ENCODE measurements at places on chromosomes 4 and X. TPM values are rescaled to one million over a fixed set of nuclear protein-coding genes. Genes with fewer than 3 reads are reported as not detected.

ARHGAP6 gene
- 1.6 TPM for total RNA-seq

ASB9 gene
- 1.4 TPM for total RNA-seq

QRFPR gene
- total RNA-seq: not detected

CD38 gene
- 0.62 TPM for total RNA-seq

ALPK1 gene
- total RNA-seq: 30.9 TPM

CUL4B gene
- 25.8 TPM for total RNA-seq

MAP7D2 gene
- not detected for total RNA-seq

TEX13A gene
- not detected for total RNA-seq

MAOA gene
- total RNA-seq: 123 TPM

PAGE4 gene
- total RNA-seq: not detected

GRCh38 chr4:77153006-77153405, 4.0 kb upstream of the CCNG2 start:
- H3K36me3 ChIP-seq: no peaks in the 10 kb centered on the region
- no peak overlapping the region for H3K4me3 ChIP-seq
- H3K27ac ChIP-seq: no peak overlapping the region
- no peak for DNase-seq

DNA sequence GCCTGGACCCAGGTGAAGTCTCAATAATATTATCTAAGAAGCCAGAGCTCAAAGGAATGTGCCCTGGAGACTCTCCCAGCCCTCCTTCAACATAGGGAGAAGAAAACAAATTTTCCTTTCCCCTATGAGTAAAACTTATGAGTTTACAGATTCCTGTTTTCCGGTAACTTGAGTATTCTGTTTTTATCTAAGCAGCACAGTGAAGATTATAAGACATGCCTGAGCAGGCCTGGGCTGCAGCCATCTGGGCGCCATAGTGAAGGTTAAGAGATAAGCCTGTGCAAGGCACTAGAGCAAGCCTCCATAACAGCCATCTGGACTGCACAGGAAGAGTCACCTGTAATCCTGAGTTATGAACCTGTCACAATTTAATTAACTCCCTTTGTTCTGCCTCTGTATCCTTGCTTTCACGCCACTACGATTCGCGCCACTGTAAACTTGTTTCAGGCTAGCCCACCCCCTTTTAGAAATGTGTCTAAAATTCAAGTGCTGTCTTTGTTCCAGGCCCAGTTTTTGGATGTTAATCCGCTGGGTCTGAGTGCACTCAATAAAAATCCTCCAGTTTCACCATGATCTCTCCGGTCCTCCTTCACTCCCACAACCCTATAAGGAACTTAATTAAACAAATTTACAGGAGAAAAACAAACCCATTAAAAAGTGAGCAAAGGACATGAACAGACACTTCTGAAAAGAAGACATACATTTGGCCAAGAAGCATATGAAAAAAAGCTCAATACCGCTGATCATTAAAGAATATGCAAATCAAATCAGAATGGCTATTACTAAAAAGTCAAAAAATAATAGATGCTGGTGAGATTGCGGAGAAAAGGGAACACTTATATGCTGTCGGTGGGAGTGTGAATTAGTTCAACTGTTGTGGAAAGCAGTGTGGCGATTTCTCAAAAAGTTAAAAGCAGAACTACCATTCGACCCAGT, 189.5 kb downstream of the APBB2 start:
- no peak overlapping the region for H3K4me3 ChIP-seq
- H3K36me3 ChIP-seq: peaks cover 15% of the 10 kb centered on the region
- DNase-seq: no peak
- H3K27me3 ChIP-seq: no peaks in the 10 kb centered on the region

DNA sequence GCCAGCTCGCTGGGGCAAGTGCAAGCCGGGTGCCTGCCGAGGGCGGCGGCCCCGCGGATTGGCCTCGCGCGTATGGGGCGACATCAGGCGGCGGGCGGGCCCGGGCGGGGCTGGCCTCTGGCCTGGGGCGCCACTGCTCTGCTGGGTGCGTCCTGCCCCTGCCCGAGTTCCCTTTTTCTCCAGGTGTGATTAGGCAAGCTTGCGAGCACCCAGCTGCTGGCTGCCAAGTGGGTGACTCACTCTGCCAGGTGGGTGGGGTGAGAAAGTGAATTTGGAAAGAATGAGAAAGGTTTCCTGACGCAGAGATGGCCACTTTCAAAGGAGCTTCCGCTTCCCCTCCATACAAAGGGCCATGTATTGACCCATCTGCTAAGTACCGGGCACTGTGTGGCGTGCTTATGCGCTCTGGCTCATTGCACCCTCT, 32.5 kb downstream of the FGFBP1 start:
- peaks cover 15% of the 10 kb centered on the region for H3K4me1 ChIP-seq
- peaks cover 3% of the 10 kb centered on the region for H3K27me3 ChIP-seq
- peak overlapping the region; percentile 33 for H3K4me3 ChIP-seq
- DNase-seq: peak; percentile 73

DNA sequence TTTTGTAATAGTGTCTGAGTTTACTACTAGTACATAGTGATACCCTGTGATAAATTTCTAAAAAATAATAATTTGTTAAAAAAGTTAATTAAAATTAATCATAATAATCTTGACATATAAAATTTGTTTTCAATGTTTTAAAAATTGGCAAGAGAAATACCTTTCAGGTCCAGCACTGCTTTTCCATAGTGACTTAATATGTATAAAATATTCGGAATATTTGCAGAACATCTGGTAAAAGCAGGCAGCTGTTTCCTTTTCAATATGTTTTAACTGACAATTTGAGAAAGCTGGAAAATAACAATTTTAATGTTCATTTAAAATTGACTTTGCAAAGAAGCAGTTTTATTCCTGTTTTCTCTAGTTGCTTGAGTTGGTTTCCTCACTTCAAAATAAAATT, 17.6 kb upstream of the GK2 start:
- no peaks in the 10 kb centered on the region for H3K36me3 ChIP-seq
- peaks cover 6% of the 10 kb centered on the region for H3K4me1 ChIP-seq
- no peaks in the 10 kb centered on the region for H3K27me3 ChIP-seq
- DNase-seq: no peak
- no peak overlapping the region for H3K4me3 ChIP-seq

DNA sequence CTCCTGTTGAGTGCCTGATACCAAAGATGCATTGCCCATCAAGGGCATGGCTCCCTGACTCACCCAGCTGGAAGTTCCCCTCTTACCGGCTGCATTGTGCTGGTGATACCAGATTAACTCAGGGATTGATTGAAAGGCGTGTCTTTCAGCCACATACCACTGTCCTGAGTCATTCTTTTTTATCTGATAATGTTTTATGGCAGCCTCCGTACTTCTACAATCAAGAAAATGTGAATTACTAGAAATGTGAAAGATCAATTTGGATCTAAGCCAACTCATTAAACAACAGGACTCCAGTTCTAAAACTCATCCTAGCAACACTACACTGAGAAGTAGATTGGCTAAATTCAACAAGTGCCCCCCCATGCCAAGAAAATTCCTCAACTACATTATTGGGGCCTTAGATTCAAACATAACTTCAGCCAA, 40.0 kb downstream of the TXK start:
- H3K4me3 ChIP-seq: no peak overlapping the region
- no peak overlapping the region for H3K27ac ChIP-seq
- no peaks in the 10 kb centered on the region for H3K27me3 ChIP-seq

DNA sequence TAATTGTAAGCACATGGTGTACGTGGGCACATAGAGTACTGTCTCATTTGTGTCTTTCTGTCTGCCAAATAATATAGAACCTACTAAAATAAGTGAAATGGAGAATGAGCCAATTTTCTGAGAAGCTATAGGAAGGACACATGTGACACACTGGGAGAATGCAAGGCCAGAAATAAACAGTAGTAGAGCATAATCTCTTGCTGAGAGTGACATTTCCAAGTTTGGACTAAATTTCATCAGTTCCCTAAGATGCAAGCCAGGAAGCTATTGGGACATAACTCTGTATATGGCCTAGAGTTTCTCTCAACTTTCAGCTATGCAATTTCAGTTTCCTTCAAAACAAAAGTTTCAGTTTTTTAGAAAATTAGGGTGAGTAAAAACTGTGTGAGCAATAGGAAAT, 638.7 kb downstream of the PCDH18 start:
- DNase-seq: no peak
- H3K27me3 ChIP-seq: no peaks in the 10 kb centered on the region
- no peak overlapping the region for H3K4me3 ChIP-seq
- H3K4me1 ChIP-seq: no peaks in the 10 kb centered on the region

GRCh38 chr4:7147661-7148310, 44.6 kb upstream of the SORCS2 start:
- DNase-seq: no peak
- peaks cover 2% of the 10 kb centered on the region for H3K4me1 ChIP-seq
- no peak overlapping the region for H3K27ac ChIP-seq
- peaks cover 6% of the 10 kb centered on the region for H3K27me3 ChIP-seq

DNA sequence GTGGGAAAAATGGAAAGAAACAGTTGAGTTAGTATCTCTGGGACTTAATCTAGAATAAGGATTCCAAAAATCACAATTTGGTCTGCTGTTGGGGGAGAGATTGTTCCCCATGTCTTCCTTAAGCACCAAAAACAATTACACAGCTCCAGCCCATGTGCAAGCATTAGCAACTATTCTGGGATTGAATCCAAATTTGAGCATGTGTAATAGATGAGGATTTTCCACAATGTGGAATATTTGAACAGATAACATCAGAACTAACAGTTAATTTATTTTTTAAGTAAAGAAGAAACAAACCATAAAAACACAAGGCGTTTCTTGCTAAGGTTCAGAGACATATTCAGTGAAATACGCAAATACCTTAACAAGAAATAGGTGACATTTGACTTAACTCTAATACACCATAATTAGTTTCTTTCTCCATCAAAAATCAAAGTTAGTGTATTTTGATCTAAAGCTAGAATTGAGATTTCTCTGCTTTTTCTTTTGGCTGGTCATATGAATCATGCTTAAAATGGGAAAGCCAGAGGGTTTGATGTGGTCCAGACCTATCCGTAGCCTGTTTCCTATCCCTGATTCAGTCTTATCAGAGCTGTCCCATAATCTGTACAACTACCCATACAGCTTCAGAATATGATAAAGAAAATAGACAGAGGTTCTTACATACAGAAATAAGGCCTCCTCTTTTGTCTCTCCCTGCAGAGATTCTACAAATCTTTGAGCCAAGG, 413.4 kb downstream of the PACRGL start:
- H3K4me3 ChIP-seq: no peak overlapping the region
- DNase-seq: no peak
- H3K27me3 ChIP-seq: no peaks in the 10 kb centered on the region
- no peaks in the 10 kb centered on the region for H3K4me1 ChIP-seq

DNA sequence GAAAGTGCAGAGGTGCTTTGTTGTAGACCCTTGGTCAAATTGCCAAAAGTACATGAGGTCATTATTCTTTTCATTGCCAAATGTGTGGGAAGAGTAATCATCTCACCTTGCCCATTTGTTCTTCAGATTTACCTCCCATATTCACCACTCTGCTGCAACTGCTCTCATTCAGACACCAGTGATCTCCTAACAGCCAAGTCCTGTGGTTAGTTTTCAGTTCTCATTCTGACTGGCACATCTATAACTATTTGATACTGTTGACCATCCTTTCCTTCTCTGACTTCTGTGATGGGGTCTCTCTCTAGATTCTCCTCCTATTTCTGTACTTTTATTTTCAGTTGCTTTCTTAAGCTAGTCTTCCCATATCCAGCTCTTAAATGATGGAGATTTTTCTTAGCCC, 39.8 kb downstream of the GRIA3 start:
- no peak overlapping the region for H3K27ac ChIP-seq
- H3K36me3 ChIP-seq: no peaks in the 10 kb centered on the region
- H3K4me1 ChIP-seq: no peaks in the 10 kb centered on the region
- H3K27me3 ChIP-seq: no peaks in the 10 kb centered on the region
- DNase-seq: no peak
- no peak overlapping the region for H3K4me3 ChIP-seq

GRCh38 chrX:153405426-153405825, 4.3 kb upstream of the PNMA6E start:
- no peak overlapping the region for H3K27ac ChIP-seq
- H3K4me3 ChIP-seq: no peak overlapping the region
- no peaks in the 10 kb centered on the region for H3K27me3 ChIP-seq
- no peaks in the 10 kb centered on the region for H3K4me1 ChIP-seq
- DNase-seq: no peak

DNA sequence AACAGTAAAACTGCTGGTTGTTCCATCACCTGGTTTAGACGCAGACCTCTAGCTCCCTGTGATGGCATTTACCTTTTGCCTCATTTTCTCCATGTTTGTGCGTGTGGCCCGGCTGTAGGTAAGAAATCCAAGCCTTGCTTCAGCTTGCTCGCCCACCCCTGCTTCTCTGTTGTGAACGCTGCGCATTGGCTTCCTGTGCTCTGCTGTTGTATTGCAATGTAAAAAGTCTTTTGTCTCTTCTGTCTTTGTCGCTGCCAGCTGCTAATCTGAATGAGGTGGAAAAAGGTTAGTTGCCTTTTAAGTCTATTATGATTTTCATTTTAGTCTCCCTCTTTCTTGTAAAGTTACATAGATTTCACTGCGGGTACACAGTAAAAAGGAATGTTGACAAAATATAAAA, 127.3 kb upstream of the PACRGL start:
- DNase-seq: no peak
- no peak overlapping the region for H3K4me3 ChIP-seq
- H3K27me3 ChIP-seq: no peaks in the 10 kb centered on the region
- H3K36me3 ChIP-seq: no peaks in the 10 kb centered on the region
- no peaks in the 10 kb centered on the region for H3K4me1 ChIP-seq
- H3K27ac ChIP-seq: no peak overlapping the region

- no peaks in the 10 kb centered on the region for H3K27me3 ChIP-seq
- no peak overlapping the region for H3K4me3 ChIP-seq
Measured at GRCh38 chr4:184362396-184362795, 112.0 kb downstream of the IRF2 start.

DNA sequence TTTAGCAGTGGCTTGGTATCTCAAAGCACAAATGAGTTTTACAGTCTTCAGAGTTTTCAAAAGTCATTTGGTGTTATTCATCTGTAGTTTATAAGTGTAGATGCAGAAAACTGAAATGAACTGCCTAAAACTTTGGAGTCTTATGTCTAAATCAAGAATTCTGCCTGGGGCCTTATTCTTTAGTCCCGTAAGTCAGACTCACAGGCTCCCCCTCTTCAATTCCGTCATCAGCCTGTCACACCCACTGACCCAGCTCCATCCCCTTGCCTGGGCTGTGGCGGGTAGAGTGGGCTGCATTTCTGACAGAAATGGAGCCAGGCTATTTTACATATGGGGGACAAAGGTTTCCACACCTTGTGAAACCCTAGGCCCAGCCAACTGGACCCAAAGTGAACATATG, 44.3 kb downstream of the TSPAN5 start:
- no peaks in the 10 kb centered on the region for H3K36me3 ChIP-seq
- H3K27me3 ChIP-seq: no peaks in the 10 kb centered on the region
- DNase-seq: no peak
- H3K27ac ChIP-seq: no peak overlapping the region
- H3K4me1 ChIP-seq: peaks cover 22% of the 10 kb centered on the region

Measured in suprapubic skin (tissue), 4 donors.